ENCODE measurements at places on chromosomes 12 and 14. TPM values are rescaled to one million over a fixed set of nuclear protein-coding genes. Genes with fewer than 3 reads are reported as not detected.

Gene KCNH3
- not detected for total RNA-seq

Gene MIP
- not detected for total RNA-seq

Gene LMNTD1
- not detected for total RNA-seq

Gene DDIT3
- total RNA-seq = 0.64 TPM

Gene A2ML1
- not detected for total RNA-seq

Gene TMEM119
- 251 TPM for total RNA-seq

Gene PTGER2
- 1.9 TPM for total RNA-seq

Gene IQSEC3
- 0.53 TPM for total RNA-seq

Gene TSPAN9
- 109 TPM for total RNA-seq

Gene EEF1AKMT3
- total RNA-seq = 2.1 TPM

Gene PIWIL1
- total RNA-seq = not detected

Gene RNASE2
- not detected for total RNA-seq

- H3K36me3 ChIP-seq = peaks cover 18% of the 10 kb centered on the region
- DNase-seq = no peak
- no peaks in the 10 kb centered on the region for H3K27me3 ChIP-seq
- H3K27ac ChIP-seq = peak overlapping the region; percentile 99
Observed at GRCh38 chr12:109461846-109462756, 15.0 kb downstream of the KCTD10 start.

DNA sequence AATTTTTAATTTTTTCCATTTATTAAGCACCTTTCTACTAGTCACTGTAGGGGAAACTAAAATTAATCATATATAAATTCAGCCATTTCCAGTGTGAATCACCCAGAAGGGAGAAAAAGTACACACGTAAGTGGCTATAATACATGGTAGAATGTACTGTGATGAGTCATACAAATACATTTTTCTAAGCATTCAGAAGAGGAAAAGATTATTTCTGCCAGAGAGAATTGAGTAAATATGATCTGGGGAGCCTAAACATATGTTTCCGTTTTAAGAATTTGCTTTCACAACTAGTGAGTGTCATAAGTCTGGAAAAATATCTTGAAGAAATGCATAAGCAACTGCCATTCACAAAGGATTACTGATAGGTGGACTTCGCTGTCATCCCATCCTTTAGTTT is 102.8 kb downstream of the TGFB3 start:
- peaks cover 4% of the 10 kb centered on the region for H3K4me1 ChIP-seq
- H3K27ac ChIP-seq = no peak overlapping the region
- H3K36me3 ChIP-seq = no peaks in the 10 kb centered on the region

- no peaks in the 10 kb centered on the region for H3K36me3 ChIP-seq
- no peak for DNase-seq
- H3K27me3 ChIP-seq = no peaks in the 10 kb centered on the region
- H3K27ac ChIP-seq = peak overlapping the region; percentile 71
Observed at GRCh38 chr12:11704089-11704488, 54.6 kb downstream of the ETV6 start.

- no peaks in the 10 kb centered on the region for H3K36me3 ChIP-seq
- H3K27me3 ChIP-seq = no peaks in the 10 kb centered on the region
- DNase-seq = no peak
- H3K4me3 ChIP-seq = no peak overlapping the region
- no peak overlapping the region for H3K27ac ChIP-seq
Observed at GRCh38 chr12:67442896-67443295, 173.7 kb downstream of the CAND1 start.

- H3K36me3 ChIP-seq = no peaks in the 10 kb centered on the region
- H3K4me1 ChIP-seq = no peaks in the 10 kb centered on the region
- no peak overlapping the region for H3K4me3 ChIP-seq
- H3K27ac ChIP-seq = no peak overlapping the region
Observed at GRCh38 chr12:42886160-42886559, 296.6 kb upstream of the PRICKLE1 start.

DNA sequence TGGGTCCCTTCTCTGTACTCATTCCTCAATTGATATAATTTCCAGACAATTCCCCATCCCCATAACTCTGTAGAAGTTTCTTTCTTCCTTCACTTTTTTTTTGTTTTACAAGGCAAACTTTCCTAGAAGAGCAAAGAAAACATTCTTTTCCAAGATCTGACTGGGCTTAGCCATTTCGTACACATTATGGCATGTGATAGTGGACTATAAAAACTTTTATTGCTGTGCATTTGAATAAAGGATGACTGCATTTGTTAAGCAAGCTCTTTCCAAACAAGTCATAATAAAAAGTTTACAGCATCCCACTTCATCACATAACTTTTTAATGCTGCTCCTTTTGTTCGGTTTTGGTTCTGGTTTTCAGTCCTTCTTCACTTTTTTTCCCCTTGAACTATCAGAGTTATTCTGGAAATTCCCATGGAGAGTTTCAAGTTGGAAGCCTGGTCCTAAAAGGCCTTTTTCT is 231.0 kb upstream of the HMGA2 start:
- DNase-seq = no peak
- no peaks in the 10 kb centered on the region for H3K4me1 ChIP-seq
- no peaks in the 10 kb centered on the region for H3K27me3 ChIP-seq
- no peak overlapping the region for H3K27ac ChIP-seq
- no peaks in the 10 kb centered on the region for H3K36me3 ChIP-seq
- H3K4me3 ChIP-seq = no peak overlapping the region

- DNase-seq = no peak
- no peaks in the 10 kb centered on the region for H3K27me3 ChIP-seq
- H3K4me3 ChIP-seq = no peak overlapping the region
- H3K36me3 ChIP-seq = peaks cover 38% of the 10 kb centered on the region
- peaks cover 29% of the 10 kb centered on the region for H3K4me1 ChIP-seq
Observed at GRCh38 chr14:91911474-91912032, 35.9 kb downstream of the FBLN5 start.

DNA sequence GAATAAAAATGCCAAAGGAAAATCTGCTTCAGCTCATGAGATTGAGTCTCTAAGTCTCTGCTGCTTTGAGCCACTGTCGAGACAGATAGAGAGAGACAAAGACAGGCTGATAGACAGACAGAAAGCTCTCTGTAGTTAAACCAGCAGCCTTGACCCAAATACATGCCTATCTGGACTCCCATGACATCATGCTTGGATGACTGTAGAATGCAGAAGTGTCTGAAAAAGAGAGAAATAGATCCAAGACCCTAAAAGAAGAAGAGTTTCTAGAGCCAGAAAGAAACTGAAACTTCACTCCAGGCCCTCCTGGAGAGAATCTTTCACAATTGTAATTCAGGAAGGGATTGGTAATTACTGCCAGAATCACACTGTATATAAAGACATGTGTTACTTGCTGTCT is 122.6 kb upstream of the PLXNC1 start:
- no peaks in the 10 kb centered on the region for H3K4me1 ChIP-seq
- H3K4me3 ChIP-seq = no peak overlapping the region
- no peaks in the 10 kb centered on the region for H3K36me3 ChIP-seq
- H3K27me3 ChIP-seq = no peaks in the 10 kb centered on the region
- H3K27ac ChIP-seq = no peak overlapping the region

DNA sequence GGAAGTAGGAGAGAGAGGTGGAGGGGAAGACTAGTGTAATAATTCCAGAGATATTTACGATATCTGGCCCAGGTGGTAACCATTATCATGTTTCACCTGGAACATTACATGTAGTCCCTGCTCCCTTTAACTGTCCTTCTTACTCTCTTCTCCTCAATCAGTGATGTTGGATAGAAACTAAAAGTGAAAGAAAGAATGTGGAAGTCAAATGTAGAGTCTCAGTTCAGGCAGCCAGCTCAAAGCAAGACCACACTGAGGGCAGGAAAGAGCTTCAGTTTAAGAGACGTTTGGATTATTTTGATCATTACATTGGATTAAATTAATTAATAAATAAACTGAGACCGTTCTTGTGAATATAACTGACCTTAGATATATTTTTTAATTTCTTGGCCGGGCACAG is 594.4 kb downstream of the FLRT2 start:
- no peaks in the 10 kb centered on the region for H3K36me3 ChIP-seq
- no peak overlapping the region for H3K4me3 ChIP-seq
- H3K27ac ChIP-seq = no peak overlapping the region
- H3K4me1 ChIP-seq = no peaks in the 10 kb centered on the region

DNA sequence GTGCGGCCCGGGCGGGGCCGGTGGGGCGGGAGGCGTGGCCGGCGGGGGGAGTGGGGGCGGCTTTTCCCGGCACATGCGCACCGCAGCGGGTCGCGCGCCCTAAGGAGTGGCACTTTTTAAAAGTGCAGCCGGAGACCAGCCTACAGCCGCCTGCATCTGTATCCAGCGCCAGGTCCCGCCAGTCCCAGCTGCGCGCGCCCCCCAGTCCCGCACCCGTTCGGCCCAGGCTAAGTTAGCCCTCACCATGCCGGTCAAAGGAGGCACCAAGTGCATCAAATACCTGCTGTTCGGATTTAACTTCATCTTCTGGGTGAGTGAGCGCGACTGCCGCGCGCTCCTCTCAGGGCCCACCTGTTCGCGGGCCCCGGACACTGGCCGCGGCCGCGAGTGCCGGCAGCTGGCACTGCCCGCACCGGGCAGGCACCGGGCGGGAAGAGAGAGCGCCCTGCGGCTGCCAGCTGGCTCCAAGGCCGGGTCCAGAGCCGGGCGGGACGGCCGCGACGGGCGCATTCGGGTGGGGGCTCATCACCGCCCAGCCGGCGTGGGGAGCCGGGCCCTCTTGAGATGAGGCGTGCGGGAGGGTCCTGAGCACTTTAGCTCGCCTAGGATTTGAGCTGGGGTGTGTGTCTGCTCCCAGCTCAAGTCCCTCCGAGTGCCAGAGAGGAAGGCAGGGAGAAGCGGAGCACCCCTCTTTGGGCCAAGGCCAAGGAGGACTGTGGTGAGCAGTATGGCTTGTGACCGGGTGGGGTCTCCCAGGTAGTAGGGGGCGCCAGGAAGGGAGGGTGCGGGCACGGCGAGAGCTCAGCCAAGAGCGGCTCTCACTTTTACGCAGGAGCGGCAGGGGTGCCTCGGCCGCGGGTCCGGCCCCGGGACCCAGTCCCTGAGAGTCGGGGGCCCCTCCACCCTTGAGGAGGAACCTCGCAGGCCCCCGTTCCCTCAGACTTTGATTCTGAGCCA is at the start of gene CD9:
TSS of gene CD9 (plus strand) at position 145 of the 957 bp plus-strand sequence. CDS start at position 245, 100 bp downstream.
- no peaks in the 10 kb centered on the region for H3K27me3 ChIP-seq
- peak within 1 kb of the TSS; percentile 86 for H3K4me3 ChIP-seq
- H3K36me3 ChIP-seq = no peaks in the 10 kb centered on the region

- DNase-seq = no peak
- H3K4me1 ChIP-seq = peaks cover 46% of the 10 kb centered on the region
- no peak overlapping the region for H3K4me3 ChIP-seq
Observed at GRCh38 chr12:64660237-64661018, 50.1 kb downstream of the RASSF3 start.

GRCh38 chr12:107749083-107749482 is 11.9 kb downstream of the PRDM4 start:
- H3K27me3 ChIP-seq = no peaks in the 10 kb centered on the region
- no peak for DNase-seq
- peaks cover 78% of the 10 kb centered on the region for H3K36me3 ChIP-seq
- H3K27ac ChIP-seq = no peak overlapping the region
- H3K4me3 ChIP-seq = no peak overlapping the region
- peaks cover 2% of the 10 kb centered on the region for H3K4me1 ChIP-seq

DNA sequence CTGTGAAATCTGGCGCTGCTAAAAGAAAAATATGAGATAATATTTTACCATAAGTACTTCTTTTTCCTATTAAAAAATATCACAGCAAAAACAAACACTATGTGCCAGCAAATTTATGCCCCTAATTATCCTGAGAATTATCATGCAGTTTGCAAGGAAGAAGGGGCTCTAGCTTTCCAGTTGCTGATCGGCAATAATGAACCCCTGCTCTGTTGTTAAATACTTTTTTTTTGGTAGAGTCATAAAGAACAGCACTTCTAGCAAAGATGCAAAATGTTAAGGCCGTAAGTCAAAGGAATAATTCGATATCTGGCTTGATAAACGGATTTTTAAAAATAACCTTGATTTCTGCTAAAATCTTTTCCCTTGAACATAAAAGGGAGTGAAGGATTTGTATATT is 108.9 kb downstream of the PDE3A start:
- no peaks in the 10 kb centered on the region for H3K27me3 ChIP-seq
- H3K27ac ChIP-seq = peak overlapping the region; percentile 69

GRCh38 chr12:114400361-114400811 is 5.6 kb downstream of the TBX5 start:
- no peaks in the 10 kb centered on the region for H3K36me3 ChIP-seq
- H3K27me3 ChIP-seq = peaks cover 21% of the 10 kb centered on the region
- H3K27ac ChIP-seq = no peak overlapping the region
- peaks cover 5% of the 10 kb centered on the region for H3K4me1 ChIP-seq
- no peak for DNase-seq
- H3K4me3 ChIP-seq = no peak overlapping the region

Data from ascending aorta (tissue), 2 donors.